ENCODE measurements at places on chromosomes 6 and 20.

- DNase-seq: peak; percentile 22
Measured at GRCh38 chr20:51350941-51351631, 191.4 kb downstream of the NFATC2 start.

DNA sequence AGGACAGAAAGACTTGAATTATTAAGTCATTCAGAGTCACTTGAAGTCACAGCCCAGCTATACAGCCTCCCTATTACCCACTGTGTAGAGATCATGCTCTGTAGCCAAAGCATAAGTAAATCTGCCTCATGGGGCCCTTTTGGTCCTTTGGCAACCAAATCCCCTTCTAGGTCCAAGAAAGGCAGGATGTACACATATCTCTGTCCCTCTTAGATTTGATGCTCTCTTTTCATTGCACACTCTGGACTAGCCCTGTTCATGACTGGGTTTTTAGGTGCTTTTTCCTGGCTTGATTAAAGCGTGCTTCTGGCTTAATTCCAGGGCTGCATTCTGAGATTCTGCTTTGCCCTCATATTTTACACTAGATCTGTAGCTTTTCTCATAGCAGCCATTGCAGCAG lies 296.8 kb downstream of the TENT5A start:
- no peak for DNase-seq

- no peak for DNase-seq
Measured at GRCh38 chr6:129136751-129137150, 253.8 kb downstream of the LAMA2 start.

DNA sequence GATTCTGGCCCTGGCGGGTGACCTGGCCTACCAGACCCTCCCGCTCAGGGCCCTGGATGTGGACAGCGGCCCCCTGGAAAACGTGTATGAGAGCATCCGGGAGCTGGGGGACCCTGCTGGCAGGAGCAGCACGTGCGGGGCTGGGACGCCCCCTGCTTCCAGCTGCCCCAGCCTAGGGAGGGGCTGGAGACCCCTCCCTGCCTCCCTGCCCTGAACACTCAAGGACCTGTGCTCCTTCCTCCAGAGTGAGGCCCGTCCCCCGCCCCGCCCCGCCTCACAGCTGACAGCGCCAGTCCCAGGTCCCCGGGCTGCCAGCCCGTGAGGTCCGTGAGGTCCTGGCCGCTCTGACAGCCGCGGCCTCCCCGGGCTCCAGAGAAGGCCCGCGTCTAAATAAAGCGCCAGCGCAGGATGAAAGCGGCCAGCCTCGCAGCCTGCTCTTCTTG lies 868 bp upstream of the SLC2A4RG start:
- DNase-seq: no peak

GRCh38 chr6:5025911-5026819 lies 22.3 kb upstream of the RPP40 start:
- DNase-seq: peak; percentile 29

GRCh38 chr6:140669321-140669720 lies 1294.9 kb upstream of the CITED2 start:
- no peak for DNase-seq

GRCh38 chr6:18978337-18979128 lies 591.4 kb downstream of the RNF144B start:
- peak; percentile 45 for DNase-seq

GRCh38 chr6:78995946-78996345 lies 82.1 kb downstream of the PHIP start:
- DNase-seq: peak; percentile 23

DNA sequence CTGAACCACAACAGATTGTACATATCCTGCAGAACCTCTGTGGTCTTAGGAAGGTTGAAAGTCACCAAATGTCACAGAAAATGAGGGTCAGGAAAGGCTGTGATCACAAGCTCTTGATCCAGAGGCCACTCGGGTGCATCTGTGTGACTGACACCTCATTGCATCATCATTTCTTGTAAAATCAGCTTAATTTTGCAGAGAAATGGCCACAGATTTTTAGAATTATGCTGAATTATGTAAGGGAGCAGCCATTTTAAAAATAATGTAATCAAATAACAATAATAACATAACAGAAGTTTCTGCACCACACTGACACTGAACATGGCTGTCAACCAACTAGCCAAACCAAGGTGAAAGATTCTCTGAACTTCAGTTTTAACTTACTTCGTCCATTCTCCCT lies 32.5 kb upstream of the PRND start:
- DNase-seq: no peak

- no peak for DNase-seq
Measured at GRCh38 chr6:122063076-122063475, 336.4 kb upstream of the HSF2 start.

DNA sequence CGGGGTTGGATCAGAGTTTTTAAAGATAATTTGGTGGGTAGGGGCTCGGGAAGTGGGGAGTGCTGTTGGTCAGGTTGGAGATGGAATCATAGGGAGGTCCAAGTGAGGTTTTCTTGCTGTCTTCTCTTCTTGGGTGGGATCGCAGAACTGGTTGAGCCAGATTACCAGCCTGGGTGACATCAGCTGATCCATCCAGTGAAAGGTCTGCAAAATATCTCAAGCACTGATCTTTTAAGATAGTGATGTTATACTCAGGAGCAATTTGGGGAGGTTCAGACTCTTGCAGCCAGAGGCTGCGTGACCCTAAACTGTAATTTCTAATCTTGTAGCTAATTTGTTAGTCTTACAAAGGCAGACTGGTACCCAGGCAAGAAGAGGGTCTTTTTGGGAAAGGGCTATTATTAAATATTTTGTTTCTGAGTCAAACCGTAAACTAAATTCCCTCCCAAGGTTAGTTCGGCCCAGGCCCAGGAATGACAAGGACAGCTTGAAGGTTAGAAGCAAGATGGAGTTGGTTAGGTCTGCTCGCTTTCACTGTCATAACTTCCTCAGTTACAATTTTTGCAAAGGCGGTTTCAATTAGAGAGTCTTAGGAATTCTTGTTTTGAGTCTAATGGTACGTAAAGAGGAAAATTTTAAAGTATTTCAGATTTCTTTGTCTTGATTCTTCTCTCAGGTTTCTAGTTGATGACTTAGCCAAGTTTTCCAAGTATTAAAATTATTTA lies 53.1 kb downstream of the SCAF8 start:
- peak; percentile 44 for DNase-seq

GRCh38 chr20:3436864-3437574 lies 29.6 kb upstream of the DNAAF9 start:
- DNase-seq: no peak

- peak; percentile 34 for DNase-seq
Measured at GRCh38 chr20:17648791-17649730, 33.0 kb downstream of the RRBP1 start.

DNA sequence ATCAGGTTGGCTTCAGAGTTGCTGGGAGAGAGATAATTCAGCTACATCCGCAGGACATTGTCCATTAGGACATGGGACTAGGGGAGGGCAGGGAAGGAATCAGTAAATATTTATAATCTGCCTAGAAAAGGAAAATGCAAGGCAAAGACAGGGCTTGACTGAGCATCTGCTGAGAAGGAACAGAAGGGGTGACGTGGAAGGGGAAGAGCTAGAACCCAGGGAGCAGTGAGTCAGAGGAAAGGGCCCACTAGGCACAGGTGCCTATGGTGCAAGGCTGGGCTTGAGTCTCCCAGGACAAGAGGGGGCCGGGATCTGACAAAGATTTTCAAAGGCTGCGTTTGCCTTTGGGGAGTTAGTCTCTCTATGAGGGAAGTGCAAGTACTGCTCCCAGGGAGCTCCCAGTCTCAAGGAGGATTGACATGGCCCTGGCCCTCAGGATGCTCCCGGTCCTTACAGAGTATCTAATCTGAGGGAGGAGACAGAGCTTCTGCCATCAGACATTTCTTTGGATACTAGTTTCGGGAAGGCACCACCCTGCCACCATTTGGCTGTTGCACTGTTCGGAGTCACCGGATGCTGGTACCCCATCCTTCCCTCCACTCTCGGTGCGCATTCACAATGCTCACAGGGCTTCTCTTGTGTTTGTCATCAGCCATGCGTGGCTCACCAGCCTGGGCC lies 21.9 kb downstream of the VEGFA start:
- no peak for DNase-seq

- DNase-seq: peak; percentile 18
Measured at GRCh38 chr6:143806282-143807102, 36.6 kb upstream of the LTV1 start.

DNA sequence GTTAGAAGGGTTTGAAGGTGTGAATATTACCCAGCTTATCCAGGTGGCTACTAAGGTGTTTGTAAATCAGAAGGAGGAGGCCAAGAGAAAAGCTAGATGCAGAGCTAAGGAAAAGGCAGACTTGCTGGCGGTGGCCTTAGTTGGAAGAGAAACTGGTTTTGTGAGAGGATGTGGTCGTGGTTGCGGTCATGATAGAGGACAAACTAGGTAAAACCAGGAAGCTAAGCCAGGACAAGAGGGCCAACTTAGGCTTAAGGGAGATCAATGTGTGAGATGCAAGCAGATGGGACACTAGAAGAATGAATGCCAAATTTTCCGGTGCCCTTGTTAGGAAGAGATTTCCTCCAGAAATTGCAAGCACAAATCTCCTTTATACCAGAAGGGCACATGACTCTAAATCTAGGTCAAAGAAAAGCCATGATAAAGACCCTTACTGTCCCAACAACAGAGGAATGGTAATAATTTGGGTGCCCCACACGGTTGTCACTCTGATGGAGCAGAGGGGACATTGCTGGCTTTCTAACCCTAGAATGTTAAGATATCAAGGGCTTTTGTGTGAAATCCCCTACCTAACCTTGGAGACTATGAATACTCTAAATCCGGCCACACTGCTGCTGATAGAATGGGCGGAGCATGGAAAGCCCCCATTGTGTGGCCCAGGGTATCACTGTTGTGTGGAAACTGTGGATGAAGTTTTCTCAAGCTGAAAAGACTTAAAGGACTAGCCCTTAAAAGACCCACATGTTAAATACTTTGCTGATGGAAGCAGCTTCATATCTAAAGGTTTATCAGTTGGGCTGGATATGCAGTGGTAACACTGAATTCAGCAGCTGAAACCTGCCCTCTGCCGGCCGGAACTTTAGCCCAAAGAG lies 7.8 kb downstream of the IL22RA2 start:
- peak; percentile 17 for DNase-seq

GRCh38 chr6:134491477-134491876 lies 173.6 kb upstream of the SGK1 start:
- peak; percentile 40 for DNase-seq

DNA sequence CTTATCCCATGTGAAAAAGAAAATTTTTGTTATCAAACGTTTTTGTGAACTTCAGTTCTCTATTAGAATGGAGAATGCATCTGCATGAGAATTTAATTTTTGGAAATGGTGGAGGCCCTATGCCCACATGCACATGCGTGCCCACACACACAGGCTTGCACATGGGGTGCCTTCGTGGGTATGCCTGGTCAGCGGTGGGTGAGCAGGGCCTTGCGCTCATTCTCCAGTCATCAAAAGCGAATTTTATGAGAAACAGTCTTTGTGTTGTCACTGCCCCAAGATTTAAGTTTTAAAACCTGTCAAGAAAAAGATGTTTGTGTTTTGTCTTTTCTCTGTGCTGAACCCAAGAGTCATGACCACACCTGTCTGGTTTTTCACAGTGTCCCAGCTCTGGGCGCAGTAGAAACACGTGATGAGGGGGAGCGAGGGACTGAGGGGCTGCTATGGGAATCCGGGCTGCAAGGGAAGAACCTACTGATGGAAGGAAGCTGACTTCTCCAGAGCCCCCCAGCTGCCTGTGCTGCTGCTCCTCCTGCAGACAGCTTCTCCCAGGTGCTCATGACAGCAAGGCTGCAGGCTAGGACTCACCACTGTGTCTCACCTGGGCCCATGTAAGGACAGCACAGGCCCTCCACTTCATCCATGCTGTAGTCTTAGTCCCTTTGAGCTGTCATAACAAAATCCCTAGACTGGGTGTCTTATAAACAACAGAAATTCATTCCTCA lies 153.6 kb downstream of the SYCP2 start:
- DNase-seq: no peak

GRCh38 chr6:156687789-156688619 lies 89.2 kb upstream of the ARID1B start:
- DNase-seq: peak; percentile 24

- peak; percentile 30 for DNase-seq
Measured at GRCh38 chr20:43752561-43753301, 25.9 kb upstream of the GTSF1L start.

GRCh38 chr6:11309947-11310665 lies 77.6 kb upstream of the NEDD9 start:
- DNase-seq: no peak

- DNase-seq: no peak
Measured at GRCh38 chr6:107187630-107188029, 72.3 kb upstream of the BEND3 start.

GRCh38 chr6:26607434-26608230 lies 10.9 kb downstream of the ABT1 start:
- DNase-seq: peak; percentile 67

- peak; percentile 69 for DNase-seq
Measured at GRCh38 chr6:119575721-119576120, 226.2 kb upstream of the MAN1A1 start.

GRCh38 chr6:78577585-78577984 lies 289.8 kb upstream of the IRAK1BP1 start:
- DNase-seq: no peak

- no peak for DNase-seq
Measured at GRCh38 chr20:4029505-4030467, 14.4 kb upstream of the RNF24 start.

DNA sequence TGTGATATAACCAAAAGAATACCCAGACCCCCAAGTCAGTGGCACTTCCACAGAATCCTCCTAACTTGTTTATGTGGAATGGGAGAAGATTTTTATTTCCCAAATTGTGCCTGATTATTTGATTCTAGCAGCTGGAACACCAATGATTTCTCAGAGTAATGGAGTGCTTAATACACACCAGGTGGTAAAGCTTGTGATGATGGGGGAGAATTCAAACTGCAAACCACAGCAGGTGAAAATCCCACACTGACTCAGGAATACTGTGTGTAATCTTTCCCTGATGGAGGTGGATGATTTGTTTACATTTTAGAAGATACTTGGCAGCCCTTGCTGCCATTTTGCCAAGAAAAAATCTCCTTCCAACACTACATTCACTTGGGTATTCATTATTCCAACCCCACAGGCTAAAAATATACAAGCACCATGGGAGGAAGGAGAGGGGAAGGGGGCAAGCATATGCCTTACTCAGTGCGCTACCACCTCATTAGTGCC lies 212.7 kb upstream of the PLN start:
- DNase-seq: no peak

DNA sequence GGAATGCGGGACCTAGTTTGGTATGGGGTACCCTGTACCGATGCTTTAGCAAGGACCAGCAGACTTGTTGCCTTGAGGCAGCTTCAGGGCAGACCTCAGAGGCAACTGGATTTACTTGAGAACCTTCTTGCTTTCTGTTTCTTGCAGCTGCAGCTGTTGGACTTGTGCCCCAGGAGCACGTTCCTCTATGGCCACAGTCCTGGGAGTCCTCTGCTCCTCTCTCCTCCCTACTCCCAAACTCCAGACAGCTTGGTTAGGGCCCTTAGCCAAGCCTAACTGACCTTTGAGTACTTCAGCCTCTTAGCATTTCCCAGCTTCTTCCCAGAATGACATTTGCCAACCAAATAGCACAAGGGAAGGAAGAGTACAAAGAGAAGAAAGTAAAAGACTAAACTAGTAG lies 34.7 kb downstream of the GHRH start:
- no peak for DNase-seq

GRCh38 chr20:57249073-57249472 lies 17.4 kb downstream of the BMP7 start:
- DNase-seq: no peak

GRCh38 chr6:34576286-34576955 lies 20.3 kb upstream of the SPDEF start:
- DNase-seq: no peak

Data from epithelial cell of esophagus (primary cell).